ENCODE measurements at places on chromosomes 6 and 20. TPM values are rescaled to one million over a fixed set of nuclear protein-coding genes. Genes with fewer than 3 reads are reported as not detected.

LPA gene
- total RNA-seq, result 4.0 TPM

COL10A1 gene
- 0.79 TPM for total RNA-seq

SLC29A1 gene
- total RNA-seq, result 16.3 TPM

TRIM31 gene
- 1.3 TPM for total RNA-seq

UNC5CL gene
- 0.37 TPM for total RNA-seq

OXT gene
- total RNA-seq, result not detected

SLC24A3 gene
- total RNA-seq, result 12.6 TPM

LHFPL5 gene
- total RNA-seq, result not detected

Data from urinary bladder (tissue), 4 donors.